ENCODE measurements at places on chromosomes 6 and 20.
A peak's percentile ranks its signal among the peaks of the same experiment; 100 is the strongest.

DNA sequence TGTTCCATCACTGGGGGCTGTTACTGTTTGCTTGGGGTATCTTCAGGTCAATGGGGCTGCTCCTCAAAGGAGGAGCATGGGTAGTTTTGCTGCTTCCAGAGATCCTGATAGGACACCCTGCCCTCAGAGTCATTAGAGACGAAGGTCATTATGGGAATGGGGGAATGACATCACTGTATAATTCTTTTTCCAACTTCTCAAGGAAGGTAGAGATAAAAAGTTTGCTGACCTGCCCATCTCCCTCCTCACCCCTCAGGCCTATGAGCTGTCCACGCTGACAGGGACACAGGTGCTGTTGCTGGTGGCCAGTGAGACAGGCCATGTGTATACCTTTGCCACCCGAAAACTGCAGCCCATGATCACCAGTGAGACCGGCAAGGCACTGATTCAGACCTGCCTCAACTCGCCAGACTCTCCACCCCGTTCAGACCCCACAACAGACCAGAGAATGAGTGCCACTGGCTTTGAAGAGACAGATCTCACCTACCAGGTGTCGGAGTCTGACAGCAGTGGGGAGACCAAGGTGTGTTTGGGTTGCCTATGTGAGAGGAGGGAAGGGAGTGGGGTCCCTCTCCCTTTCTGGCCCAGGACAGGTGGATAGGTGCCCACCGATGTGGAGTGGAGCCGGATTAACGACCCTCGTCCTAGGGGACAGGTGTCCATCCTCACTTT lies 2.7 kb downstream of the SRF start:
- no peak for DNase-seq

DNA sequence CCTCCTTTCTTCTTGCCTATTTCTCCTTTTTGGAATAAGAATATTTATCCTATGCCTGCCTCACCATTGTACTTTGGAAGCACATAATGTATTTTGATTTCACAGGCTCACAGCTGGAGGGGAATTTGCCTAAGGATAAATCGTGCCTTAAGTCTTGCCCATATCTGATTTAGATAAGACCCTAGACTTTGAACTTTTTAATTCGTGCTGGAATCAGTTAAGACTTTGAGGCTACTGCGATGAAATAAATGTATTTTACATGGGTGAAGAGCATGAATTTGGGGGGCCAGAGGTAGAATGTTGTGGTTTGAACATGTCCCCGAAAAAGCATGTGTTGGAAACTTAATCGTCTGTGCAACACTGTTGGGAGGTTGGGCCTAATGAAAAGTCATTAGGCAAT lies 648.8 kb downstream of the EPHA7 start:
- DNase-seq, result no peak

GRCh38 chr20:59221049-59221706 lies 57.6 kb downstream of the ZNF831 start:
- peak; percentile 25 for DNase-seq

- no peak for DNase-seq
Observed at GRCh38 chr6:115544765-115545671, 515.7 kb downstream of the FRK start.

DNA sequence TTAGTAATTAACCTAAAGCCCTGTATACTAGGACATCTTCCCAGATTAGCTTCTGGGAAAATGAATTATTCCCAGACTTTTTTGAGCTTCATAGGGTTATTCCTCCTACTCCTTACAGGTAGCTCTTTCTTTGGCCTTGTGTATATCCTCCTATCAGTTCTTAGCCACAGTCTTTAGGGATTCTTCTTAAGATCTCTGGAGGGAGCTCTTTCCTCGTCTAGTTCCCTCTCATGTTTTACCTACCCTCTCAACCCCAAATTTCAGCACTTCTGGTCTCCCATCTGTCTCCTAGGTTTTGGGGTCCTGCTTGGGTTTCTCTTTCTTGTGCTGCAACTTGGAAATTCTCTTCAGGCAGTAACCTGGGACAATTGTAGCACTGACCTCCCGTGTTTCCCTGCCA lies 46.4 kb upstream of the SLC35B3 start:
- DNase-seq, result no peak

DNA sequence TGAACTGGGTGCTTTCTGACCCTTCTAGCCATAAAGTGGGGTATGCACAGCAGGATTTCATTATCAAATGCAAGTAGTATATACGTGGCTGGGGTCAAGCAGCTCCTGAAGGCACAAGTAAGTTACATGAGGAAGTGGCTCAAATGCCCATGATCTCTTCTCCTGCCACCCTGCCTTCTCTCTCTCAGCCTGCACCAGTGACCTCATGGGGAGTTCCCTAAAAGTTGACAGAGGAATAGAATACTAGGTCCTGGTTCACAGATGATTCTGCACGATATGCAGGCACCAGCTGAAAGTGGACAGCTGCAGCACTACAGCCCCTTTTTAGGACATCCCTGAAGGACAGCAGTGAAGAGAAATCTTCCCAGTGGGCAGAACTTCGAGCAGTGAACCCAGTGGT lies 282.0 kb downstream of the BCKDHB start:
- DNase-seq, result no peak

DNA sequence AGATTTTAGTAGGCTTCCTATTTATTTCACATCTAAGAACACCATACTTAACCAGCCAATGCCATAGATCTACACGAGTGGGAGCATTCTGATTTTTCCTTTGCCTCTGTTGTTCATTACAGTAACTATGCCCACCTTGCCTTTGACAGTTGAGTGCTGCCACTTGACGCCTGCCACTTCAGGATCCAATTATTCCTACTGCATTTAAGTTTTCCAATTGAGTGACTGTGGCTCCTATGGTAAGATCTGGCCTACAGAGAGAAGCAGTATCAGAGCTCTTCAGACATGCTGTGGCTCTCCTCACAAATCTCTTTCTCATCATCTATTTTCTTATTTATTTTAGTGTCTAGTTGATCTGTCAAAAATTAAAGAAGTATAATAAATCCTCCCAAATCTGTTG lies 403.0 kb upstream of the SPTLC3 start:
- no peak for DNase-seq

DNA sequence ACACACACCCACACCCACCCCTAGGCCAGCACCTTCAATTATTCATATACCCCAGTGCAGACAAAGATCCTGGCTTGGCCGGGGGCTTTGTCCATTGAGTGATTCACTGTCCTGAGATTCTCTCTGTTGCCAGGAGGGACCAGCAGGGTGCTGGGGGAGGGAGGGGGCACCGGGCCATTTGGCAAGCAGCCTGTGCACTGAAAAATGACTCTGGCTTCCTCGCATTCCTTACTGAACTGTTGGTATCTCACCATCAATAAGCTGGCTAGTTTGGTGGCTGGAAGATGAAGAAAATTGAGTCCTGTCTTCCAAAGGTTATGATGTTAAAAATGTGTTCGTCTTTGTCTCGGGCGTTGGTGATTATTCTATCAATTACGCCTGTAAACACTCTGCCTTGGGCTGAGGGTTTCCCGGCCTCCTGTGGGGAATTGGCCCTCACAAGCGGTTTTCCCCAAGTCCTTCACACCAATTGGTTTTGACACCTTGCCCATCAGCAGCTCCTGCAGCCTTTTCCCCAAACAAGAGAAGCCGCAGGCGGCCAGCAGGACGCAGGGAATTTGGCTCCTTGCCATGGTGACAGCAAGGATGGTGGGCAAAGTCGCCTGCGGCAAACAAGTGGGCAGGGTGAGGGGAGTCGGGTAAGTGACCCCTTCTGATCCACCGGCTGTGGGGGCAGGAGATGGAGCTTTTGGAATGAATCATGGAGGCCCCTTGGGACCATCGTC lies 4.9 kb downstream of the VSTM2L start:
- no peak for DNase-seq

- DNase-seq, result no peak
Observed at GRCh38 chr20:57659517-57660180, 39.4 kb upstream of the ZBP1 start.

DNA sequence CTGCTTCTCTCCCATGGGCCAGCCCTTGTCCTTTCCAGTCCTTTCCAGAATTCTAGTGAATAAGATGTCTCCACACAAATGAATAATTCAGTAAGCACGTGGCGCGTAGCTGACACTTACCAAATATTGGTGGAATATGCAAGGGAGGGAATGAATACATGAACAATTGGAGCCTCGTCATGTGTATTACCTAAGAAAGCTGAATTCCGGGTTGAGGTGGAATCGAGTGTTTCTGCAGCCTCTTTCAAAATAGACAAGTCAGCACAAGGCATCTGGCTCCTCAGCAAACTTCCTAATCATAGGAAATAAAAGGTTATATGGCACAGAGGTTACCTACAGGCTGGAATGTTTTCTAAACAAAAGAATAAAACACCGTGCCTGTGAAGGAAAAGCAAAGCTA lies 47.0 kb upstream of the NT5E start:
- DNase-seq, result no peak

- DNase-seq, result no peak
Observed at GRCh38 chr6:145147981-145148749, 587.2 kb downstream of the EPM2A start.

- DNase-seq, result no peak
Observed at GRCh38 chr6:142947714-142948480, 2.9 kb upstream of the HIVEP2 start.

GRCh38 chr20:38836991-38837390 lies 31.5 kb downstream of the PPP1R16B start:
- no peak for DNase-seq

- DNase-seq, result no peak
Observed at GRCh38 chr20:17295151-17295726, 68.4 kb downstream of the PCSK2 start.

DNA sequence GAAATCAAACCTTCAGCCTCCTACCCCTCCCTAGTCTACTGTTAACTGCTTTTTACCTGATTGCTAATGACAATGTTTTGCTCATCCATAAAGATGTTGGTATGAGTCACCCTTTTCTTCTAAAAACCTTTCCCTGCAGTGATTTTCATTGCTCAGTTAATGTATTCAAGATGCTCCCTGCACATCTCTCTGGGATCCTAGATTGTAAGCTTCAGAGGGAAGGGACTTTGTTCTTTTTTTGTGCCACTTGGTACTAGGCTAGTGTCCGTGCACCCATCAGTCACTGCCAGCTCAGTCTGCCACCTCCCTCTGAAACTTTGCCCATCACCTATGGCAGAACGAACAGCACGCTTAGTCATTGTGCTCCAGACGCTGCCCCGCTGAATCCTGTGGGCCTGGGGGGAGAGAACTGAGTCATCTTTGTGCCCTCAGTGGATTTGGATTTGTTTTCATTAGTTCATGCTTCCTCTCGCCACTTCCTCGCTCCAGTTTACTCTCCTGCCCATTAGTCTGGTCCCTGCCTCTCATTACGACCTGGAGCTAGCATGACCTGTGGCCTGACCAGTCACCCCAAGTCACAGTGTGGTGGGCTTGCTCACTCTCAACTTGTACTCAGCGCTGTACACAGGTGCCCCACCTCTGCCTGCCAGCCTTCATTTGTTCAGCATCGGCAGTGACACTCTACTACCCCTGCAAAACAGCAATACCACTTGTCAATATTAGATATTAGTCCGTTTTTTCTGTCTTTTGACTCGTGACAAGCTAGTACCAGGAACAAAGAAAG lies 78.0 kb upstream of the TMEM181 start:
- DNase-seq, result no peak

Data from right renal pelvis (tissue), 4 donors.